ENCODE measurements at places on chromosomes 7 and 10. TPM values are rescaled to one million over a fixed set of nuclear protein-coding genes. Genes with fewer than 3 reads are reported as not detected.

GRCh38 chr7:139658908-139659675, 118.7 kb downstream of the HIPK2 start:
- H3K4me3 ChIP-seq = peak overlapping the region; percentile 49
- H3K27me3 ChIP-seq = no peaks in the 10 kb centered on the region
- DNase-seq = no peak
- peaks cover 83% of the 10 kb centered on the region for H3K4me1 ChIP-seq
- peak overlapping the region; percentile 88 for H3K27ac ChIP-seq

DNA sequence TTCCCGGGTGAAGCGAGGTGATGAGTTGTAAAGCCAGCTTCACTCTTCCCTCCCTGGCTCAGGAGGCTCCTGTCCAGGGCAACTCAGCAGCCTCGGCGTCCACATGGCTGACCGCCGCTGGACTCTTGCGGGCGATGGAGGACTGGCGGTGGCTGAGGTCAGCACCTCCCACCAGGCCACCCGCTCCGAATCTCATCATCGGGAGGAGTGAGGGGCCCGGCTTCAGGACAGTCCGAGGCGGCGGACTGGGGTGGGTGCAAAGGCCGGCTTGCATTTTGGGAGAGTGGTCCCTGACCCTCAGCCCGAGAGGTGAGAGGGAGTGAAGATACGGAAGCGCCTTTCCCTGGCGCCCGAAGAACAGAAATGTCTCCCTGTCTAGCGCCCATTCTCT, 759 bp downstream of the DNAJB12 start:
- peaks cover 18% of the 10 kb centered on the region for H3K4me1 ChIP-seq
- no peak for DNase-seq
- no peaks in the 10 kb centered on the region for H3K36me3 ChIP-seq
- H3K4me3 ChIP-seq = peak overlapping the region; percentile 97
- H3K27me3 ChIP-seq = no peaks in the 10 kb centered on the region
- H3K27ac ChIP-seq = peak overlapping the region; percentile 100

DNA sequence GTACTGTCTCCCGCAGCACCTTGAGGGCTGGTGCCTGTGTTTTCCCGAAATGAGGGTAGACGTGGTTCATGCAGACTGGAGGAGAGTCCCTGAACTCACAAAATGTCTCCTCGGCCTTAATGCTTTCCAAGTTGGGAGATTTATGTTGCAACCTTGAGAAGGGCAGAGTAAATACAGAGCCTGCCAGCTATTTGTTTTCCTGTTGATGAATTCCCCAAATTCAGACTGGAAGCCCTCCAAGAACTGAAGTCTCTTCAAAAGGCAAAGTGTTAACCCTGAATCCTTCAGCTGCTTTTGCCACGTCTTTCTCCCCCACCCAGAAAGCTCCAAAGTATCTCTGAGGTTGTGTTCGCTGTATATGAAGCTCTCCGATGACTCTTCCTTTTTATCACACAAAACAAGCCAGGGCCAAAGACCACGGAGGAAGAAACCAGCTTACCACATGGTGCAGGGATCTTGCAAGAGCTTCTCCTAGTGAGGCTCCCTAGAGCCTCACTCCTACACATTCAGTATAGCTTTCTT, 254.7 kb upstream of the NFE2L3 start:
- peaks cover 27% of the 10 kb centered on the region for H3K4me1 ChIP-seq
- no peaks in the 10 kb centered on the region for H3K36me3 ChIP-seq
- H3K27me3 ChIP-seq = peaks cover 8% of the 10 kb centered on the region
- DNase-seq = no peak

DNA sequence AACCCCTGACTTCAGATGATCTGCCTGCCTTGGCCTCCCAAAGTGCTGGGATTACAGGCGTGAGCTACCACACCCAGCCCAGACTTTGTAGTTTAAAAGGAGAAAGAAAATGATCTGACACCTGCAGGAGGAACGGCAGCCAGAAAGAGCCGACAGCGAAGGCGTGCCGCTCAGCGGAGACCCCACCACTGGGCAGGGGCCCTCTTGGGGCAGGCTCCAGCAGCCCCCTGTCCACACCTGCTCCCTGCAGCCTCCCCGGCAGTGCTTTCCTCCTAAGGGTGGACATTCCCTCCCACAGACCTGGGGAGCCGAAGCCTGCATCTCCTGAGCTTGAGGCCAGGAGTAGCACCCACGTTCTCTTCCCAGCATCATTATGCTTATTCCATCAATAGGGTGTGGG, 19.2 kb upstream of the CNPY1 start:
- H3K4me3 ChIP-seq = no peak overlapping the region
- H3K36me3 ChIP-seq = no peaks in the 10 kb centered on the region
- H3K27me3 ChIP-seq = no peaks in the 10 kb centered on the region
- peaks cover 2% of the 10 kb centered on the region for H3K4me1 ChIP-seq
- no peak for DNase-seq

DNA sequence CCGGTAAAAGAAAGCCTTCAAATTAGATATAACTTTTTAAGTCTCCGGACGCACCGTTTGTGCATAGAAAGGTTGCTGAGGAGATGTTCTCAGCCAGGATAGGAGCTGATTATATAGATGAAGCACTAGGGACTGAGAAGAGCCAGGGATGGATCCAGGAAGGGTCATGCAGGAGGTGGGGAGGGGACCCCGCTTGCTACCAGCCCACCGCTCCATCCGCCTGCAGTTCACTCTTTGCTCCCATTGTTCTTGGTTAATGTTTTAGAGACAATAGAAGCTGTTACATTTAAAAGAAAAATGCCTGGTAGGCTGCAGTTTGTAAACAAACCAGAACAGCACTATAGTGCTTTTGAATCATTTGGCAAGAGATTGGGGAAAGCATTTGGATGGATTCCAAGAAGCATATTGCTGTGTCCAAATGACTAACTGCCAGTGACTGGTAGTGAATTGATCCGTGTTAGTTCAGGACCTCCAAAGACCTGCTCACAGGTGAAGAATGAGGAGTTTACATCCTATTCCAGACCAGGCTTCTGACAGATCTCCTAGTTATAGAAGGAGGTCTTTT, 175.9 kb upstream of the TAC1 start:
- H3K27me3 ChIP-seq = peaks cover 6% of the 10 kb centered on the region
- no peaks in the 10 kb centered on the region for H3K4me1 ChIP-seq
- H3K36me3 ChIP-seq = no peaks in the 10 kb centered on the region
- H3K4me3 ChIP-seq = no peak overlapping the region
- no peak overlapping the region for H3K27ac ChIP-seq
- no peak for DNase-seq

Gene LOXL4
- total RNA-seq = 1.7 TPM

DNA sequence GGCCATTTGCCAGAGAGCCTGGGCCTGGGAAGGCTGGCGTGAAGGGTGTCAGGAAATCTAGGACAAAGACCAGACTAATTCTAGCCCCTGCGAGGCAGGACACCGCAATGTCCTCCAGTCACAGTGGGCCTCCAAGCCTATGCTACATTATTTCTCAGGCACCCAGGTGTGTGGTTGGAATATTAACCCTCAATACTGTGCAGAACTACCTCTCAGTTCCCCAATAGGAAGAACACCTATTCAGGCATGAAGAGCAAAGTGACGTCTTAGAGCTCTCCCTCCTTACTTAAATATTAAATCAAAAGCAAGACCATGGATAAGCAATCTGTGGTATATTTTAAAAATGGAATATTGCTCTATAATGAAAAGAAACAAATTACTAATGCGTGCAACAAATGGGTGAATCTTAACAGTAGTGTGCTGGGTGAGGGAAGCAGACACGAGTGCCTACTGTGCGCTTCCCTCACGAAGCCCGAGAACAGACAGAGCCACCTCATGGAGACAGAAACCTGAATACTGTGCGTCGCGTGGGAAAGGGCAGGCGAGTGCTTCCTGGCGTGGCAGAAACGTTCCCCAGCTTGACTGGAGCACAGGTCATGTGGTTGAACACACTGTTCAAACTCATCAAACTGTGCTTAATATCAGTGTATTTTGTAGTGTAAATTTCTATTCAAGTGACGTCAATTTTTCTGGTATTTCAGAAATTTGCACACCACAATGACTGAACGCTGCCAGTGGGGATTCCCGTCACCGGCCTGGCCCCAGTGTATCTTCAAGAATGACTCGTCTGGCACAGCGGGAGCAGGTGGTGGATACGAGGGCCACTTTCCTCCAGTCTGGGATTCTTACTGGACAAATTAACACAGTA, 15.5 kb upstream of the PTPRN2 start:
- H3K36me3 ChIP-seq = no peaks in the 10 kb centered on the region
- H3K27me3 ChIP-seq = no peaks in the 10 kb centered on the region
- no peak overlapping the region for H3K27ac ChIP-seq
- DNase-seq = no peak

Gene IL15RA
- total RNA-seq = not detected

DNA sequence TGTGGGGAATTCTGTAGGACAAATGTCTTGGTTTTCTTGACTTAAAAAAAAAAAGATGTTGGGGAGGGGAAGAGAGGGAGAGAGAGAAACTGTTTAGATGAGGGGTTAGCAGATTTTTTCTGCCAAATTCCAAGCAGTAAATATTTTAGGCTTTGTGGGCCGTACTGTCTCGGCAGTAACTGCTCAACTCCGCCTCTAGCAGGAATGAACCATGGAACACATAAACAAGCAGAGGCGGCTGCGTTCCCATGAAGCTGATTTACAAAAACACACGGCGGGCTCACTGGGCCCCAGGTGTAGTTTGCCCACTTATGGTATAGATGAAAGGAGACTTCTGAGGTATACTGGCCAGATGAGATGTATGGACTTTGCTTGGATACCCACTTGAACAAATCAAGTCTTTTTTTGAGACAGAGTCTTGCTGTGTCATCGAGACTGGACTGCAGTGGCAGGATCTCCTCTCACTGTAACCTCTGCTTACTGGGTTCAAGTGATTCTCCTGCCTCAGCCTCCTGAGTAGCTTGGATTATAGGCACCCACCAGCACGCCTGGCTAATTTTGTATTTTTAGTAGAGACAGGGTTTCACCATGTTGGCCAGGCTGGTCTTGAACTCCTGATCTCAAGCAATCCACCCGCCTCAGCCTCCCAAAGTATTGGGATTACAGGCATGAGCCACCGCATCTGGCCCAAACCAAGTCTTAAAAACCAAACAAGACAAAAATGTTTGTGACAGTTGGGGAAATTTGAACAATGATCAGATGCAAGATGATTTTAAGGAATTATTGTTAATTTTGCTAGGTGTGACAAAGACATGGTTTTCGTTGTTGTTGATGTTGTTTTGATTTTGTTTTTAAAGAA, 9.7 kb upstream of the ADAMTS14 start:
- H3K27me3 ChIP-seq = no peaks in the 10 kb centered on the region
- peak overlapping the region; percentile 76 for H3K27ac ChIP-seq
- peaks cover 2% of the 10 kb centered on the region for H3K36me3 ChIP-seq
- DNase-seq = no peak

- no peak overlapping the region for H3K27ac ChIP-seq
- H3K36me3 ChIP-seq = peaks cover 9% of the 10 kb centered on the region
- no peaks in the 10 kb centered on the region for H3K4me1 ChIP-seq
- no peak for DNase-seq
- H3K27me3 ChIP-seq = no peaks in the 10 kb centered on the region
- no peak overlapping the region for H3K4me3 ChIP-seq
These were observed 132.1 kb downstream of the GALNT17 start for GRCh38 chr7:71264005-71264404.

Gene GPR15LG
- not detected for total RNA-seq

Gene ABCC2
- total RNA-seq = 6.2 TPM

Gene HOXA1
- 3.5 TPM for total RNA-seq

DNA sequence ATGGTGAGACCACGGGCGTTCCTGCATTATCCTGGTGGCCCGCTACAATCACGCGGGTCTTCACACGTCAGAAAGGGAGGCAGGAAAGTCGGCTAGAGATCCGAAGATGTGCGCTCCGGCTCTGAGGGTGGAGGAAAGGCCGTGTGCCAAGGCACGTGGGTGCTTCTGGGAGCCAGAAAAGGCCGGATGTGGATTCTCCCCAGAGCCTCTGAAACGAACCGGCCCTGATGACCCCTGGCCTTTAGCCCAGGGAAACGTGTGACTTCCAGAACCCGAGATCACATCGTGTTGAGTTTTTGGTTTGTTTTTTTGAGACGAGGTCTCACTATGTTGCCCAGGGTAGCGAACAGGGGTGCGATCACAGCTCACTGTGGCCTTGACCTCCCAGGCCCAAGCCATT, 244.2 kb downstream of the ELFN1 start:
- H3K36me3 ChIP-seq = no peaks in the 10 kb centered on the region
- H3K4me1 ChIP-seq = peaks cover 4% of the 10 kb centered on the region
- H3K27ac ChIP-seq = peak overlapping the region; percentile 78
- H3K27me3 ChIP-seq = no peaks in the 10 kb centered on the region

Gene SFRP5
- not detected for total RNA-seq

Gene AIMP2
- 47.6 TPM for total RNA-seq

DNA sequence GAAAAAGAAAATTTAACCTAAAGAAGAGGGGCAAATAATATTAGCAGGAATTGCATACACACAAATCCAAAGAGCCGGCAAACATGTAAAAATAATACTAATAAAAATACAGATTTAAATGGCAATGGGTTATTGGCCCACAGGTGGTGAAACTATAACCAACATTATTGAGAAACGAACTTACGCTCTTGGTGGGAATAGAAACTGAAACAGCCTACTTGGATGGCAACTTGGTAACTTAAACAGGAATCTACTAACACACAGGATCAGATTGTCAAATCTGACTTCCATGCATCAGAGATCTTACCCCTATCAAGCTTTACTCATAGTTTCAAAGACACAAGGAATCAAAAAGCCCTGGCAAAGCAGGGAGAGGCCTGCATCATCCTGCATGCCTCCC, 66.5 kb downstream of the ANLN start:
- no peak overlapping the region for H3K4me3 ChIP-seq
- H3K4me1 ChIP-seq = no peaks in the 10 kb centered on the region
- H3K36me3 ChIP-seq = peaks cover 25% of the 10 kb centered on the region
- H3K27ac ChIP-seq = no peak overlapping the region
- no peak for DNase-seq

Gene DCLRE1A
- 19.4 TPM for total RNA-seq

DNA sequence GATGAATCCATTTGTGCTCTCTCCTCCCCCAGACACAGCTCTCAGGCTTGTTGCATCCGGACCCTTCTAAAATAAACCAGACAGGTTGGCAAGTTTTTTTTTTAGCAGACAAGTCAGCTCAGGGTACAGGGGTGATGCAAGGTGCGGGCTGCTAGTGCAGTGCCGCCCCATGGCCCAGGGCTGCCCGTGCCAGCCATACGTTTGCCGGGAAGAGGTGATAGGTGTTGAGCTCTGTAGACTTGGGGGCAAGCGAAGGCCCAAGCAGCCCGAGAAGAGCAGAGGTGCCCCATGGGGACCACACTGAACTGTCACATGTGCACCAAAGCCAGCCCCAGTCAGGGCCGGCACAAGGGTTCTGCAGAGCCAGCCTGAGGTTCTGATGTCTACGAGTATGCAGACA, 57.1 kb upstream of the PDSS1 start:
- peaks cover 6% of the 10 kb centered on the region for H3K27me3 ChIP-seq
- no peak for DNase-seq
- H3K4me1 ChIP-seq = no peaks in the 10 kb centered on the region
- no peaks in the 10 kb centered on the region for H3K36me3 ChIP-seq
- no peak overlapping the region for H3K27ac ChIP-seq

- H3K27me3 ChIP-seq = peaks cover 3% of the 10 kb centered on the region
- DNase-seq = no peak
- no peak overlapping the region for H3K4me3 ChIP-seq
- no peak overlapping the region for H3K27ac ChIP-seq
- peaks cover 27% of the 10 kb centered on the region for H3K4me1 ChIP-seq
These were observed 111.5 kb downstream of the PRPF18 start for GRCh38 chr10:13698217-13698616.
